ENCODE measurements at places on chromosomes 12 and 14. TPM values are rescaled to one million over a fixed set of nuclear protein-coding genes. Genes with fewer than 3 reads are reported as not detected.

IL23A gene
- 3.2 TPM for total RNA-seq

MUCL1 gene
- total RNA-seq = not detected

SYCP3 gene
- total RNA-seq = 0.07 TPM

ANKRD52 gene
- total RNA-seq = 25.2 TPM

RNU4-1 gene
- not detected for total RNA-seq

CCDC85C gene
- total RNA-seq = 26.8 TPM

NCAPD2 gene
- 217 TPM for total RNA-seq

ALDH2 gene
- total RNA-seq = 7.9 TPM

CACNA1C gene
- 0.82 TPM for total RNA-seq

GNG2 gene
- 19.0 TPM for total RNA-seq

PIWIL1 gene
- total RNA-seq = not detected

SLCO1B1 gene
- 0.24 TPM for total RNA-seq

PTGR2 gene
- 9.5 TPM for total RNA-seq

SRRM4 gene
- total RNA-seq = 0.63 TPM

RPAP3 gene
- 31.4 TPM for total RNA-seq

MPHOSPH9 gene
- 77.9 TPM for total RNA-seq

CPM gene
- 5.8 TPM for total RNA-seq

GPR84 gene
- not detected for total RNA-seq

NFATC4 gene
- total RNA-seq = 20.7 TPM

KLRC1 gene
- not detected for total RNA-seq

TUBA1B gene
- 2,718 TPM for total RNA-seq

SOAT2 gene
- not detected for total RNA-seq

KRT77 gene
- not detected for total RNA-seq

CCDC184 gene
- 3.7 TPM for total RNA-seq

MAP1LC3B2 gene
- 0.54 TPM for total RNA-seq

SNAPC1 gene
- total RNA-seq = 14.8 TPM

SLC7A7 gene
- total RNA-seq = 3.6 TPM

RNASE13 gene
- not detected for total RNA-seq

TMTC1 gene
- total RNA-seq = 24.3 TPM
